Vein endothelial cell (primary cell): ENCODE measurements at places on chromosomes 7 and 10. TPM values are rescaled to one million over a fixed set of nuclear protein-coding genes. Genes with fewer than 3 reads are reported as not detected.

RGS10 gene
- total RNA-seq: 12.4 and 17.5 TPM in 2 replicates

HHEX gene
- total RNA-seq: 65.0 and 71.9 TPM in 2 replicates

CARD11 gene
- 3.5 and 20.3 TPM in 2 replicates for total RNA-seq

HEPACAM2 gene
- not detected in 2 replicates for total RNA-seq

BHLHA15 gene
- total RNA-seq: 0.38 and 0.98 TPM in 2 replicates

LIPJ gene
- total RNA-seq: under 0.01 TPM in 1 of 2 replicates, not detected in the other

PPP1R17 gene
- not detected in 2 replicates for total RNA-seq

IFIT1 gene
- total RNA-seq: 1.3 and 1.6 TPM in 2 replicates

ASAH2B gene
- 5.3 and 5.9 TPM in 2 replicates for total RNA-seq

LEP gene
- total RNA-seq: not detected in 2 replicates

GIMAP7 gene
- 25.2 and 31.6 TPM in 2 replicates for total RNA-seq

SUGCT gene
- 1.4 and 2.0 TPM in 2 replicates for total RNA-seq

LHPP gene
- 3.5 and 4.2 TPM in 2 replicates for total RNA-seq

BUB3 gene
- 146 and 203 TPM in 2 replicates for total RNA-seq

POM121C gene
- total RNA-seq: 12.1 and 20.2 TPM in 2 replicates

TAF6 gene
- 39.1 and 41.2 TPM in 2 replicates for total RNA-seq

MCU gene
- total RNA-seq: 31.7 and 32.7 TPM in 2 replicates

FXYD4 gene
- total RNA-seq: not detected in 2 replicates

ODAD2 gene
- 0.98 and 1.7 TPM in 2 replicates for total RNA-seq

PTN gene
- not detected in 2 replicates for total RNA-seq

NXPH1 gene
- not detected in 2 replicates for total RNA-seq

FIGNL1 gene
- total RNA-seq: 28.4 and 53.9 TPM in 2 replicates

DTX2 gene
- 6.9 and 7.3 TPM in 2 replicates for total RNA-seq

VIPR2 gene
- total RNA-seq: not detected in 2 replicates

SPDYE2B gene
- total RNA-seq: not detected in 2 replicates

CALML5 gene
- total RNA-seq: not detected in 2 replicates

SPRN gene
- not detected in 2 replicates for total RNA-seq

PNLIPRP1 gene
- not detected in 2 replicates for total RNA-seq

POU6F2 gene
- total RNA-seq: not detected in 2 replicates

CYP3A4 gene
- total RNA-seq: not detected in 2 replicates

NKX2-3 gene
- not detected in 2 replicates for total RNA-seq

ZPBP gene
- total RNA-seq: not detected in 2 replicates

SRRM3 gene
- 0.67 and 2.6 TPM in 2 replicates for total RNA-seq

KIFBP gene
- total RNA-seq: 35.9 and 45.3 TPM in 2 replicates

STAG3 gene
- 0.48 and 2.0 TPM in 2 replicates for total RNA-seq

NUDT5 gene
- 53.2 and 63.7 TPM in 2 replicates for total RNA-seq

FEZF1 gene
- total RNA-seq: not detected in 2 replicates

WNT8B gene
- not detected in 2 replicates for total RNA-seq

CLRN3 gene
- not detected in 2 replicates for total RNA-seq

DNAAF5 gene
- total RNA-seq: 48.1 and 55.5 TPM in 2 replicates

MLLT10 gene
- 37.9 and 46.8 TPM in 2 replicates for total RNA-seq

ACBD7 gene
- total RNA-seq: 0.65 and 1.9 TPM in 2 replicates

CRHR2 gene
- not detected in 2 replicates for total RNA-seq
